EH (cell line): ENCODE measurements at places on chromosomes 1 and 21.

- DNase-seq: no peak
Measured at GRCh38 chr1:1317420-1317819, 7.0 kb downstream of the INTS11 start.

DNA sequence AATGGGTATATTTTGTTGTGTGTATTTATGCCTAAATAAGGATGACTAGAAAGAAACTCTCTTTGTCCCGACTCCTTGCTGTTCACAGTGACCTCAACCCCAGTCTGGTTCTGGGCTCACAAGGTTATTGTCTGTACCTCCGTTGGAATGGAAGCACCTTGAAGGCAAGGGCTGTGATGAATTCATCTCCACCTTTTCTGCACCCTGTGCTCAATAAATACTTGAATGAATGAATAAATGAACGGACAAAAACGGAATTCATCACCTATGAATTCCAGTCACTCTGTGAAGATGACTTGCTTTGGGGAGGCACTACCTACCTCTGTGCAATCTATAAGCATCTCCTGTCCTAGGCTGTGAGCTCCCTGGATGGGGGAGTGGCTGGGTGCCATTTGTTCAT lies 39.3 kb downstream of the HSPG2 start:
- no peak for DNase-seq

DNA sequence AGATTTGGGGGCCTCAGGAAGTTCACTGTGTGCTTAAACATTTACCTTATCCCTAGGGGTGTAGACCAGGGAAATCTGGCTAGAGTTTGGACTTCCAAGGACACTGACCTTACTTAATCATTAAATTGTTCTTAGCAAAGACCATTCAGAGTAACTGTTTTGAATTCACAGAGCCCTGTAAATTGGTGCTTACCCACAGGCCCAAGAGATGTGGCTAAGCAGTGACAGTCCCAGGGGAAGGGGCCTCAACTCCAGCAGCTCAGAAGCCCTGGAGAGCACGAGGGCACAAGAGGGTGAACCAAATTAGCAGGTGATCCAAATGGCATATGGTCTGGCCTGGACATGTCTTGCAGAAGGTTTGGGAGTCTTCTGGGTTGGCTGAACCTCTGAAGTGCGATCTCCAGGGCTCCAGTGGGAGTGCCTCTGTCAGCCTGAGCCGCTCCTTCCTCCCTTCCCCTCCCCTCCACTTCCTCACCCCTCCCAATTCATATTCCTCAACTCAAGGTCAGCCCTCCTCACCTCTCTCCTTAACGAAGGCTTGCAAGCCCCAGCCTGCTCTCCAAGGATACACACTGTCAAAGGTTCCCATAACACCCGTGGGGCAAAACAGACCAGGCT lies 4.3 kb downstream of the PAQR7 start:
- no peak for DNase-seq

- no peak for DNase-seq
Measured at GRCh38 chr1:10216090-10216749, 5.8 kb downstream of the KIF1B start.

- DNase-seq: no peak
Measured at GRCh38 chr1:11531943-11532342, 53.0 kb downstream of the DISP3 start.

- peak; percentile 70 for DNase-seq
Measured at GRCh38 chr1:145720878-145721671, 1.8 kb downstream of the CD160 start.

GRCh38 chr1:39852876-39853275 lies 30.4 kb downstream of the TRIT1 start:
- DNase-seq: no peak

DNA sequence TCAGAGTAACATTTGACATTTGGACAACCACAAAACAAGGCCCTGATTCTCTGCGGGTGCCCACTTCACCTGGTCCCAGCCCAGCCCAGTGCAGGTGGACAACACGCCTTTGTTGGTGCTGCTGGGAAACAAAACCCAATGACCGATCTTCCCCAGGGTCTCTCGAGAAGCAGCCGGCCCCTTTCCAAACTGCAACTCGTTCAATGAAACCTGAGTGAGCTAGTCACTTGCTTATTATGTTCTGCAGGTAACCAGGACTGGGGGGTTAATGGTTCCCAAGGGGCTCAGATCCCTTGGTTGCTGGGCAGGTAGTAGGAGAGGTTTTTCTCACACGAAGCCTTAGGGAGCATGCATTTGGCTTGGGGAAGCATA lies 42.9 kb downstream of the ABCG1 start:
- no peak for DNase-seq

DNA sequence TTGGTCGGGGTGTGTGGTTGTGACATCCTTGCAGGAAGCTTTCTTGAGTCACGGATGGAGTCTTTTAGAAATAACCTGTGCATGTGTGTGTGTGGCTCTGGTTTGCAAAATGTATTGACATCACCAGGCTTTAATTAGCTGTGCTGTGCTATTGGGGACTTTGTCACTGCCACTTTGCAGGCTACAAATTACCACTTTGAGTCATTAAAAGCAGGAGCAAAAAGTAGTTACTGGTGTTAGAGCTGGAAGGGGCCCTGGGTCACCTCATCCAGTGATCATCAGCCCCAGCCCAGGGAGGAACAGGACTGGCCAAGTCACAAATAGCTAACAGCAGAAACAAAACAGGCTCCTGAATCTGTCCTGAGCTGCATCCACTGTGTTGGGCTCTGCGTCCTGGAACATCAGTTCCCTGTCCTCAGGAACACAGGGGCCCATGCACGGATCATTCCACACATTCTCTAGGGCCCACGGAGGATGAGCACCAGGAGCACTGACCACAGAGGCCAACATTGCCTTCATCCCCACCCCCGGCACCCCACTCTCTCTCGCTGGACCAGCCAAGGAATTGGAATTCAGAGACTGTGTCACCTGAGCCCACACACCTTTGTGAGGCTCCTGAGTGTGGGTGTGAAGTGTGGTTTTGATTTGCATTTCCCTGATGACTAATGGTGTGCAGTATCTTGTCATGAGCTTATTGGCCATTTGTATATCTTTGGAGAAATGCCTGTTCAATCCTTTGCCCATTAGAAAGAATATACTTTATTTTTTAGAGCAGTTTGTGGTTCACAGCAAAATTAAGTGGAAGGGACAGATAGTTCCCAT lies 280.1 kb upstream of the C1orf174 start:
- DNase-seq: no peak

DNA sequence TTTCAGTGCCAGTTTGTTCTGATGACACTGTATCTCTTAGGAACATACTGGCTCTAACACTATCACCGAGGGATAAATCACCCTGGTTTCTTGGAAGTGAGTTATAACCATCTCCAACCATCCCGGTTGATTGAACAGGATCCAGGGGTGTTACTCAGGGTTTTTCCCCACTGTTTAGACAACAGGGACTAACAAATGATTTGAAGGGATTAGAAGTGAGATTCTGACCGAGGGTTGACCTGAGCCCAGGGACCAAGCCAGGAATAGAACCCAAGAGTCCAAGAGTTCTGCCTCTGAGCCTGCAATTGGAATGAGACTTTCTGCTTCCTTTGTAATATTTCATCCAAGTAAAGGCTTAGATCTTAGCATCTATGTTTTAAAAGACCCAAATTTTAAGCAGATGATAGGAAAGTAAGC lies 154.0 kb downstream of the DHRS3 start:
- DNase-seq: no peak

- no peak for DNase-seq
Measured at GRCh38 chr1:6065093-6065858, 19.6 kb downstream of the KCNAB2 start.

- peak; percentile 56 for DNase-seq
Measured at GRCh38 chr1:60078182-60078581, 4.6 kb upstream of the C1orf87 start.
